AG09319 (cell line): ENCODE measurements at places on chromosomes 1 and 21.

DNA sequence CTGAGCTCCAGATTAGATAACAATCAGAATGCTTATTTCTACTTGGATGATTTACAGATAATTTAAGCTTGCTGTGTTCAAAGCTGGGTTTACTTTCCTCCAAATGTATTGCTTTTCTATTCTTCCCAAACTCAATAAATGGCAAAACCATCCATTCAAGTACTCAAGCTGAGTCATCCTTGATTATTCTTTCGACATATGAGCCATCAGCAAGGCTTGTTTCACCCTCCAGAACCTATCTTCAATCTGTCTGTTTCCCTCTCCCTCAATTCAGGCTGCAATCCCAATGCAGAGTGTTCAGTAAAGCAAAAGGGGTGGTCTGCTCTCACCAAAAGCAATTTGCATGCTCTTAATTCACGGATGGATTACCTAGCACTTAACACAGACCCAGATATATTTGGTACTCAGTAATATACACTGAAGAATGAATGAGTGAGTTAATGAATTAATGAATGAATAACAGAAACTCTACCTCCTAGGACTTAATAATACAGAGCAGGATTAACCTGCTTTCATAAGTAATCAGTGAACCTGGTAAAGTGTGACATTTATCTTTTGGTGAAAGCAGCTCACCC lies 41.9 kb downstream of the DDR2 start:
- DNase-seq: no peak

DNA sequence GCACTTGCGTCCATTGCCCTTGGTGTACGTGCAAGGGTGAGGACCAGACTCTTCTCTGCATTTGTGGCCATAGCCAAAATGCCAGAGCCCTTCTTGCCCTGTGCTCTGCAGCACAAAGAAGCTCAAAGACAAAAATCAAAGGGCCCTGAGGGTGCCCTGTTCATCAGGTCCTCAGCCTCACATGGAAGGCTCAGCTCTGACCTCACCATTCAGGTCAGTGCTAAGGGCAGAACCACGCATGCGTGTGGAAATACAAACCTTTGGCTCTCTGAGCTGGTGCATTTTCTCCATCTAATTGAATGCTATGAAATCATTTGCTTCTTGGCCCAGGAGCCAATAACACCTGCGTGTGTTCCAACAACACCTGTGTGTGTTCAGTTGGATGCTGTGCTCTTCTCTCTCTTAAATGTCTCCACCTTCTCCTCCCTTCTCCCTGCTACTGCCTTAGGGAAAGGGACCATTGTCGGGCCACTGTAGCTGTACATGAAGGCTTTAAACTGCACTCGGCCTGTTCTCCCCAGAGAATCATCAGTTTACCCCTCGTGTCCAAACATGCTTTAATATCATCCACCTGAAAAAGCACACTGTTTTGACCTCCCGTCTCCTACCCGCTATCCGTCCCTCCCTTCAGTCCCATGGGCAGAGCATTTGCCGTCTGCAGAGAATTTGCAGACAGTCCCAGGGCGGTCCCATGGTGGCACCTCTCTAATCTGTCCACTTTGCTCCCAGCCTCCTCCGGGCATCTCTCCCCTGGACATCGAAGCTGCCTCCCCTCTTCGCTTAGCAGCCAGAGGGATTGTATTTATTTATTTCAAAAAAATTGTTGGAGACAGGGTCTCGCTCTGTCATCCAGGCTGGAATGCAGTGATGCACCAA lies 60.6 kb downstream of the EVA1C start:
- DNase-seq: no peak

DNA sequence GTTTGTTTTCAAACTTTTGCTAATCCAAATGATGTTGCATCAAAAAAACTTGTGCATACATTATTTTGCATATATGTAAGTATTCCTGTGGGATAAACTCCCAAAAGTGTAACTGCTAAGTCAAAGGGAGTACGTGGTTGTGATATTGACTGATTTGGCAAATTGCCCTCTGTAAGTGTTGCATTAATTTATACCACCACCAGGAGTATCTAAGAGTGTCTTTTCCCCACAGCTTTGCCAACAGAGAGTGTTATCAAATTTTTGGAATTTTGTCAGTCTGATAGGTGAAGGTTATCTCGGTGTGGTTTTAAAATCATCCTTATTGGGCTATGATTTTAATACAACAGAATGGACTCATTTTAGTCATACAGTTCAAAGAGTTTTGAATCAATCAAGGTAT lies 30.1 kb upstream of the PARP1 start:
- no peak for DNase-seq

- no peak for DNase-seq
Measured at GRCh38 chr21:32979598-32980268, 46.0 kb upstream of the OLIG2 start.

- DNase-seq: no peak
Measured at GRCh38 chr1:39977202-39977601, 22.3 kb downstream of the MFSD2A start.

GRCh38 chr1:47325528-47325927 lies 8.1 kb upstream of the CMPK1 start:
- no peak for DNase-seq
